ENCODE measurements at places on chromosomes 7 and 10.

GRCh38 chr10:17143055-17143690, 13.6 kb upstream of the CUBN start:
- DNase-seq = no peak

DNA sequence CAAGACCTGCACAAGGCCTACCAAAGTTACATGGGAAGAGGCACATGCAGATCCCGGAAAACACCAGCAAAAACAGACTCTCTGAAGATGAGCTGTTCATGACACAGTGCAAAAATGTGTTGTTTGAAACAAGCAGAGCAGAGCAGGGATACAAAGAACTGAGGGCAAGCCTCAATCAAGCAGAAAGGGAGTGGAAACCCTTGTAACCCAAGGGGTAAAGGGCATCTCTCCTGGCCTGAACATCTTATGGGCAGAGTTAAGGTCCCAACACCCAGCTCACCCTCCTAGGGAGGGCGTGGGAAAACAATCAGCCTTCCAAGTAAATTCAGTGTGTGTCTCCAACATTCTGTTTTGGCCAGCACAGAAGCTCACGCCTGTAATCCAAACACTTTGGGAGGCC, 10.5 kb downstream of the PSPH start:
- no peak for DNase-seq

DNA sequence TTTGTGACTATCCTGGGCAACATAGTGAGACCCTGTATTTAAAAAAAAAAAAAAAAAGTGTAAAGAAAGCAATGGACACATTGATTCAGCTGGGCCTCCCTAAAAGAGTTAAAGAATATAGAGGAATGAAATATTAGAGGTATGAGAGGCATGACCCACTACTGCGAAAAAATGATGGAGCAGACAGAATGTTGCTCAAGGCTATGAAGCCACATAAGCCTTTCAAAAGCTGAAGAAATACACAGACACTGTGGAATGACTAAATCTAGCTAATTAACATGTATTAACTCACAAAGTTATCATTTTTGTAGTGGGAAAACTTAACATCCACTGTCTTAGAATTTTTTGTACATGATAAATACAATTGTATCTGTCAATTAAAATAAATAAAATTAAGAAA, 107.3 kb downstream of the HGF start:
- no peak for DNase-seq

- no peak for DNase-seq
Measured at GRCh38 chr10:97157578-97158095, 28.1 kb downstream of the SLIT1 start.

GRCh38 chr7:55526770-55527169, 45.5 kb downstream of the VOPP1 start:
- DNase-seq = no peak

DNA sequence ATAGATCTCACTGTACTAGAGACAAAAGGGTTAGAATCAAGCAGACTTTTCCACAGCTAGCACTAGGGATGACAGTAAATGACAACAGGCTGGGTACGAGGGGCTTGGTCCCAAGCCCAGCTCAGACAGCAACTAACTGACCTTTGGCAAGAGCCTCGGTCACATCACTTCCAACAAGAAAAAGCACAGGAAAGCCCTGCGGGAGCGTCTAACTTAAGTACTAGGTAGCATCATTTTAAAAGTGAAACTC, 22.8 kb downstream of the CALML3 start:
- no peak for DNase-seq

GRCh38 chr7:121259826-121260225, 69.0 kb upstream of the WNT16 start:
- no peak for DNase-seq

DNA sequence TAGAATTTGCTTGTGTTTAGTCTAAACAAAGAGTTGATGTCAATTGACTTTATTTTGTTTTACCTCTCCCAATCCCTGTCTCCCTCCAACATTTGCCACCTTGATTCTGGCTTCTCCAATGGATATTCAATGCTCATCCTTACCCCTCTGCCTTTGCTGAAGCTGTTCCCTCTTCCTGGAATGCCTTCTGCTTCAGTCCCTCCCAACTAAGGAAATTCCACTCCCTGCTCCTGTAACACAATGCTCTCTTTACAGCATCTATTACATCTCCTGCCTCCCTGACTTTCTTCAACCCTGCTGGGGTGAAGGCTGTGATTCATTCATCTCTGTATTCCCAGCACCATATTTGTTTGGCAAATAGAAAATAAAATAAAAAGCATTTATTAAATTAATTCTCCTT, 34.5 kb upstream of the TAC1 start:
- no peak for DNase-seq

DNA sequence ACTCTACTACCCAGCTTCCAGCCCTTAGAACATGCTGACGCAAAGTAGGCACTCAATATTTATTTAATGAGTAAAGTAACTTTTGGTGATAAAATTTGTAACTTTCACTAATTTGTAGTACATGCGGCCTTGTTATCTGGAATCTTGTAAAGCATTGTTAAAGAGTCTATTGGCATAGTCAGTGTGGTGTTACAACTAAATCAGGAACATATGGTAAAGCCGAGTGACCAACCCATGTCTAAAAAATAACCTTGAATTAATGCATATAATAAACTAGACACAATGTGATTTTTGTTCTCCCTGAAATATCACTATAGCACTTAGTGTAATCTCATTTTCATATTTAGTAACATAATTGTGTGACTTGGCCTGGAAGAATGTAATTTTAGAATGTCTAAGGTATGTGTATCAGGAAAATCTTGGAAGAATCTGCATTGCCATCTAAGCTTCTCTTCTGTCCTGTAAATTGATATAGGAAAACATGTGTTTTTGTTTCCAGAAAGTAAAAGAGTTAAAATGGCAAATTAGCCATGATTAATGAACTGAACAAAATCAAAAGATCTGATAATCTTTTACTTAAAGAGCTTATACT, 256.7 kb upstream of the GNAI1 start:
- no peak for DNase-seq

- DNase-seq = no peak
Measured at GRCh38 chr10:85602713-85603112, 763.9 kb downstream of the GRID1 start.

DNA sequence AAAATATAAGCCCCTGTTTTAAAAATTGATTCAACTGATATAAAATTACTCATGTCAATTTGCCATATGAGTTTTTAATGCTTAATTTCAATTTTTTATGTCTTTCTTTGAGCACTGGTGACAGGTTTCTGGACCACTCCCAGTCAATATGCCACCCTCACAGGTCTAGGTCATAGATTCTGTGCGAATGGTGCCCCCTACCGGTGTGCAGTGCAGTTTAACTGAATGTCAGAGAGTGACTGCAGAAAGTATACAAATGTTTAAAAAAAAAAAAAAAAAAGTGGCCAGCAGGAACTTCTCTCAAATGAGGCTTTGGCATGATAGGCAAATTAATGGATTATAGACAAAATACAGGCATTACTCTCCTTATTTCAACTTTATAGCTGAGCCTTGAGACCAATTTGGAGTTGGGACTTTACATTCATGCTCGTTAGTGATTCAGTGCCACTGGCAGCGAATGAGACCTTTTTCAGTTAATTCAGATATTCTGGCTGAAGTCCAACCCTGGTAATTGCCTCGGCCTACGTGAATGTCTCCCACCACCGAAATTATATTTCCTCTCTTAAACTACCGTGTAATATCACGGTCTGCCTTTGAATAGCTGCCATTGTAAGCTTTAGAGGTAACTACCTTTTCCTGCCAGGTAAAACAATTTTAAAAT, 427.6 kb downstream of the PHTF2 start:
- DNase-seq = peak; percentile 27

GRCh38 chr7:27185013-27185853, at the start of gene HOXA11:
HOXA11 (minus strand) TSS chr7:27185232; CDS start chr7:27185144, 88 bp downstream.
- DNase-seq = peak; percentile 19

DNA sequence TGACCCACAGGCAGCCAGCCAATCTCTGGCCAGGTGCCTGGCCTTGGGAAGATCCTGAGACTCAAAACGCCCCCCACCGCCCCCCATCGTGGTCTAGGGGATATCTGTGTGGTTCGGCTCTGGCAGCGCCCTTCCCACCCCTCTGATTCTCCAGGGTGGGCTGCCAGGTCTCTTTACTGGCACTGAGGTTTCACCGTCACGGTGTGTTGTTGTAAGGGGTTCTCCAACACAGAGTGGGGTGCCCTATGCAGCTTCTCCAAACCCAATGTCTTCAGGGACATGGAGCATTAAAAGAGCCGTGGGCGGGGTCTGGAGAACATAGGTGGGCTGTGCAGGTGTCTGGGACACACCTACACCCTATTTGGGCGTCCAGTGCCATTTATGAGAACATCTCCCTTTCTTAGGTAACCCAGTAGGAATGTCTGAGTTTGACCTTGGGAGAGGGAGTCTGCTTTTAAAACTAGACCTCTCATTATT, 1.5 kb downstream of the MAFK start:
- DNase-seq = no peak

- no peak for DNase-seq
Measured at GRCh38 chr7:37656913-37657530, 26.5 kb upstream of the GPR141 start.

DNA sequence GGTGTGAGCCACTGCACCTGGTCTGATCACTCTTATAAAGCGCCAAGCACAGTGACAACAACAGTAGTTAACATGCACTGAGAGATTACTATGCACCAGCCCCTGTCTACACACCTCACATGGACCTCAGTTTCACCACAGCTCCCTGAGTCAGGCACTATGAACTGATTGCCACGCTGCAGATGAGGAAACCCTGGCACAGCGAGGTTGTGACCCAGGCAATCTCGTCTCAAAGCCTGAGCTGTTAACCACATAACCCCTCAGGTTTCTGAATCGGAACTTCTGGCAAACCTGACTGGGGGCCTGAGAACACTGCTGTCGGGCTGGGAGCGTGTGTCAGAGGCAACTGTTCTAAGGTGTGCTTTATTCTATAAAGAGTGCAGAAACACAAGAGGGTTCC, 150.8 kb downstream of the RNF216 start:
- DNase-seq = peak; percentile 73

DNA sequence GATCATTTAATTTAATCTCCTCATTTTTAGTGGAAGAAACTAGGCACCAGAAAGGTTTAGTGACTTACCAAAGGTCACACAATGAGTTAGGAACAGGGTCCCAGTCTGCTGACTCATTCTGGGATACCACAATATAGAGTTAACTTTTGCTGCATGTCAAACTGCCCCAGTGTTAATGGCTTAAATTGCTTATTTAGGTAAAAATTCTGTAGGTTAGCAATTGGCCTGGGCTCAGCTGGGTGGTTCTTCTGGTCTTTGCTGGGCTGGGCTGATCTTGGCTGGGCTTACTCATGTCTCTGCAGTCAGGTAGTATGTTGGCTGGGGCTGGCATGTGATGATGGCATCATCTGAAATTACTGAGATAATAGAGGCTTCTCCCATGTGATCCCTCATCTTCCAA, 111.6 kb downstream of the EMX2 start:
- DNase-seq = no peak

- DNase-seq = no peak
Measured at GRCh38 chr10:64211466-64211865, 690.3 kb downstream of the REEP3 start.

All from activated T-cell treated with anti-CD3 and anti-CD28 coated beads, Interleukin-2, amount 50 U/mL, for 72 hours (primary cell).